Stimulated activated CD4-positive, alpha-beta T cell treated with anti-CD3 and anti-CD28 coated beads, Interleukin-12 subunit alpha, Interleukin-12 subunit beta, amount 100 ng/mL, for 24 hours (primary cell): ENCODE measurements at places on chromosomes 12 and 14.

DNA sequence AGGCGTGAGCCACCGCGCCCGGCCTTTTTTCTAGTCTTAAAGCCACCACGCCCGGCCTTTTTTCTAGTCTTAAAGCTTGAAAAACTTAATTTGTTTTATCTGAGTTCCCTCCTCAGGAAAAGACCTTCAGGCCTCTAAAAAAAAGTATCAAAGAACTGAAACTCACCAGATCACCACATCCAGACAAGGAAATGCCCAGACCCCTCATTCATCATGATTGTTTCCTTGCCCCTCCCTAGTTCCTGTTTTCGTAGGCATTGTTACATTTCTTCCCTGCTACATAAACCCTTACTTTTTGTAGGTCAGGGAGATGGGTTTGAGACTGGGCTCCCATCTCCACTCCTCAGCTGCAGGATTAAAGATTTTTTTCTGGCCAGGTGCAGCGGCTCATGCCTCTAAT is 21.1 kb upstream of the VWF start:
- DNase-seq: no peak

DNA sequence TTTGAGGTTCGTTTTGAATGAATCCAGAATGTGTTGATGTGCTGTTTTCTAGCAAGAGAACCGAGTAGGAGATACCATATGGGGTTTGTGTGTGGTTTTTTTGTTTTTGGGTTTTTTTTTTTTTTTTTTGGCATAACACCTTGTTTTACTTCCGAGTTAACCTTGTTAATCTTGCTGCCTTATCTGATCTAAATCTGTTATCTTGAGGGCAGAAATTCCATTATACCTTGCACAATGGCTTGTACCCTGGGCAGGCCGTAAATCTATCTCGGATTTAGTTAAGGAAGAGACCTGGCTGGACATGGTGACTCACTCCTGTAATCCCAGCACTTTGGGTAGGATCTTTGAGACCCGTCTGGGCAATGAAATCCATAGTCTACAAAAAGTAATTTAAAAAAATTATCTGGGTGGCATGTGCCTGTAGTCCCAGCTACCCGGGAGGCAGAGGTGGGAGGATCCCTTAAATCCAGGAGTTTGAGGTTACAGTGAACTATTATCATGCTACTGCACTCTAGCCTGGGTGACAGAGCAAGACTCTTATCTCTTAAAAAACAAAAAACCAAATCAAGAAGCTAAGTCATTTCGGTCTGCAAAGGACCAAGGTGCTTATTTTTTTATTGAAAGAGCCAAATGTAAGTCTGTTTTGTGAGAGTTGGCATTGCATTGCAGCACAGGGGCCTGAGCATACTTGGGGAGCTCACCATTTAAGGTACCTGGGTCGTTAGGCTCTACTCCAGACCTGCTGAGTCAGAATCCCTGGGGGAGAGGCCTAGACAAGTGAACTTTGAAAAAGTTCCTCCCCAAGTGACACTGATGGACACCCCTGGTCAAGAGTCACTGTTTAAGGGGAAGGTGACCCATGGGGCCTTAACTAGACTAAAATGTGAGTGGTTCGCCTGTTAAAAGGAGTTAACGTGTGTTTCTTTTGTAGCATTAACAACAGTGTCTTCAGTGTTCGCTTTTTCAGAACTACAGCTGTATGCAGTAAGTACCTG is 6.7 kb downstream of the DLST start:
- no peak for DNase-seq

DNA sequence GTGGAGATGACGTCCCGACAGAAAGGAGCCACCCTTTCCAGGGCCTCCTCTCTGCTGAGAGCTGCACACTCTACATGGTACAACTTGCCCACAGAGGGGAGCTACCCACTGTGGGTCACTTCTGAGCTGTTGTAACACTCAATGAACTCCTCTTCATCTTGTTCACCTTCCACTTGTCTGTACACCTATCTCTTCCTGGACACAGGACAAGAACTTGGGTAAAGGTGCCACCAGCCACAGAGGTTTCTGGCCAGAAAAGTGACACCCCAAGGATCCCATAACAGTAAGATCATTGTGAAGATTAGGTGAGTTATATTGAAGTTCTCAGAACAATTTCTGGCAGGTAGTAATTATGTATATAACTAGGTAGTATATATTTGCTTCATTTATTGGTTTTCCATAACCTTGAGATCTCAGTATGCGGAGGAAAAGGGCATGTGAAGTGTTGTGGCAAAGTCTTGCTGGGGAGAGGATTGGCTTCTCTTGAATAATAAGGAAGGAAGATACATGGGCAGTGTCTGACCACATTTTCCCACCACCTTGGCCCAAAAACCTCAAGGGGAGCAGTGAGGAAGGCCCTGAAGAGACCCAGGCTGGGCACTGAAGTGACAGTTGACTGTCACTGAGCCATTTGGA is 34.2 kb downstream of the KRT76 start:
- no peak for DNase-seq

GRCh38 chr12:13534645-13535398 is 338.3 kb downstream of the EMP1 start:
- peak; percentile 30 for DNase-seq

DNA sequence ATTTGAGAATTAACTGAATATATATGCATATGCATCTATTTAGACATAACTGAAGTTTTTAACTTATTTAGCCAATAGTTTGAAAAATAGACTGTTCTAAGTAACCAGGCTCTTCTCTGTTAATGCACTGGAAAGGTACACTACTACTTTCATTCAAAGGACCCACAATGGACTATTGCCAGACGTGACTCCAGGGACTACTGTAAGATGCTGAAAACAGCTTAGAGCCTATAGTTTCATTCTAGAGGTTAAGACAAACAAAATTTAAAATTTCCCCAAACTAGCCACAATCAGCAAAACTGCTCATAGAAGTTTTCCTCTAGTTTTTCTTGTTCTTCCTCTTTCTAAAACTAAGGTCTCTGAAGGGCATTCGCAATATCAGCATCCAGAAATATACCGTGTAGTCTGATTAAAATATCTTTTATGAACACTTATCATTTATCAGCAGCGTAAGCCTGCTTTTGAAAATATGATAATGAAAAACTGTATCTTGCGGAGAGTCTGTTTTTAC is 10.4 kb downstream of the APPL2 start:
- no peak for DNase-seq

DNA sequence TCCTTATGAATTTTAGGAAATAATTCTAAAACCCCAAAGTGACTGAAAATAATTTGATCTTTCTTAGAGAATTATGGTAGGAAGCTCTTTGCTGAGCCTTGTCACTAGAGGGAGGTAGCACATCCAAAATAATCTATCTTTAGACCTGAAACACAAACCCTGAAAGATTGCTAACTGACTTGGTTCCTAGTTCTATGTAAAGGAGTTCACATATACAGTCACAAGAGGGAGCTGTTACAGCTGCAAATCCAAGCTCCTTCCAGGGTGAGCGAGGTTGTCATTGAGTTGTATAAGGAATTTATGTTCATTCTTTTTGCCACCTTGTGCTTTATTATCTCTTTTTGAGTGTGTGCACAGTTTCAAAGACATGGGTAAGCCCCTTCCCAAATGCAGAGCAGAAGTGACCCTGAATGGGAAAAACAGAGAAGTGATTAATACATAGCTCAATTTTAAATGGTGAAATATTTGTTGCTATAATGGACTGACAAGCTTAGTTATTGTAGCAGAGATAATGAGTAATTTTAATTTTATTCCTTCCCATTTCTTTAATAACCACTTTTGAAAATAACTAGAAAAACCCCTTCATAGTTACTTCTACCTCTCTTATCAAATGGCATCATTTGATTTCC is 387.9 kb downstream of the DAD1 start:
- no peak for DNase-seq

DNA sequence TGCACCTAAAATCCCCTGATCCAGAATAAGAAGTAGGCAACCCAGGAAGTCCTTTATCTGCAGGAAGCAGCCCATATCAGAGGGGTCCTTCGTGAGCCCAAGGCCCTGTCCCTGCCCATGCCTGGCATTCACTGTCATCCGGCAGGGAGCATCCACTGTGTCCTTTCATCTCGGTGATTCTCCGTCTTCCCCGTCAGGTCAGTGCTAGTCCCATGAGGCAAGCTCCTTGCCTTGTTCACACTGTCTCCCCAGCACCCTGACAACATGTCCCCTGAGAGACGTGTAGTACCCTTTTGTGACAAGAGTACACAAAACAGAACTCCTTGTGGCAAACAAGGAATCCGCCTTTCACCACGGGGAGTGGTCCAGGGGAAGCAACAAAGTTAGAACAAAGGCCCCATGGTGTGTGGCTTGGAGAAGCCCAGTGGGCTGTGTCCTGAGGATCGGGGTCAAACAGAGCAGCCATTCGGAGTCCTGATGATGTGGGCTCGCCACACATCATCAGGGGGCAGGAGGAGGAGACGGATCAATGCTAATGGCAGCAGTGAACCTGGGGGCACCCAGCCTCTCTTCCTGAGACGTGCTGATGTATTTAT is 112.1 kb downstream of the DICER1 start:
- no peak for DNase-seq

GRCh38 chr12:88579161-88579517 is 1.1 kb downstream of the KITLG start:
- no peak for DNase-seq

- no peak for DNase-seq
Measured at GRCh38 chr12:9075138-9075535, 40.6 kb downstream of the A2M start.

DNA sequence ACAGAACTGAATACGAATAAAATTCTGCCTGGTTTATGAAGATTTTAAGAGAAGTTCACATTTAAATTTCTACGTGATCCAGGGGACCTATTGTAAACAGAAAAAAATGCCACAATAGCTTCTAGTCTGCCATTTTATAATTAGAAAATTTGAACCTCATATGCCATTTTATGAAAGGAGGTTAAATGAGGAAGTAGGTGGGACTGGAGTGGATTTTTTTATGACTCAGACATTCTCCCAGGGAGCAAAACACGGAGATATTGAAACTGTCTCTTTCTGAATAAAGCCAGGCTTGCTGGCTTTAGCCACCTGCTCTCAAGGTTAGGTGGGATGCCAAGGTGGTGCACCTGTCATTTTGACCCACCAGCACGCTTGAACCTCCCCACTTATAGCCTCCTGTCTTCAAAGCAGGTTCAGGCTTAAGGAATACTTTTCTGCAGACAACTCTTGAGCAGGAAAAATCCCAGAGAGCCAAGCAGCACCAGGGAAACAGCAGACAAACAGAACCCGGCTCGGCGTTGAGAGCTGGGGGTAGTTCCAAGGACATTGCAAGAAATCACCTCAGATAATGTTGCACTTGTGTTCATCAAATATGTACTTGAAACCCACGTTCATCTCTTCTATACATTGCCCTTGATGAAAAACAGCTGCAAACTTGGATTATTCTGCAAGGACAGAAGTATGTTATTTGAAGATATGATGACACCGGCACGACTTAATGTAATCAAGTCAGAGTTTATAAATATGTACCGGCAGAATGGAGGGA is 203.7 kb downstream of the PPM1H start:
- no peak for DNase-seq

- DNase-seq: no peak
Measured at GRCh38 chr14:85079842-85080730, 449.9 kb upstream of the FLRT2 start.

- no peak for DNase-seq
Measured at GRCh38 chr12:58537278-58537677, 383.0 kb downstream of the LRIG3 start.

DNA sequence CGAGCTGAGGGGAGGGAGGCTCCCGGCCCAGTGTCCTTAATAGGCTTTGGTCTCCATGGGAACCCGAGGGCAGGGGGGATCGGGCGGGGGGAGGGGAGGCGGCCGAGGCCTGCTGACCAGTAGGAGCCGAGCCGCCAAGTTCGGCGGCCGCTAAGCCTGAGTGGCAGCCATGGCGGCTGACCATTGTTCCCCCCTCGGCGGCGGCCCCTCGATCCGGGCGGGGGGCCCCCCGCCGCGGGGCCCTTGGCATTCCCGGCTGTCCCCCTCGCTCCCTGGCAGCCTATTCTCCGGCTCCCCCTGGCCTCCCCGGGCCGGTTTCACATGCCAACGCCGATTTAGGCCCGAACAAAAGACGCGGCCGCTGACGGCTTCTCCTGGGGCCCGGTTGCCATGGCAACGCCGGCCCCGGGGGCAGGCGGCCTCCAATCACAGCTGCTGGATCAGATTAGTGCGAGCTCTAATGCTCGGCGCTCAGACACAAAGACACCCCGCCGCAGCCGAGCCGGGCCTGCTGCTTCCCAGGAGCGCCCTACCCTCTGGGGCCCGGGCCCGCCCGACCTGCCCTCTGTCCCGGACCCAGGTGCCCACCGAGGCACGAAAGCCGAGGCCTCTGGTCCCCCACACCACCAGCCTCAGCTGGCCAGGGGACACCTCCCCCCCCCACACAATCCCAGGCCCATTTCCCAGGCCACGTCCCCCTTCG is 7.3 kb downstream of the MSI1 start:
- no peak for DNase-seq

DNA sequence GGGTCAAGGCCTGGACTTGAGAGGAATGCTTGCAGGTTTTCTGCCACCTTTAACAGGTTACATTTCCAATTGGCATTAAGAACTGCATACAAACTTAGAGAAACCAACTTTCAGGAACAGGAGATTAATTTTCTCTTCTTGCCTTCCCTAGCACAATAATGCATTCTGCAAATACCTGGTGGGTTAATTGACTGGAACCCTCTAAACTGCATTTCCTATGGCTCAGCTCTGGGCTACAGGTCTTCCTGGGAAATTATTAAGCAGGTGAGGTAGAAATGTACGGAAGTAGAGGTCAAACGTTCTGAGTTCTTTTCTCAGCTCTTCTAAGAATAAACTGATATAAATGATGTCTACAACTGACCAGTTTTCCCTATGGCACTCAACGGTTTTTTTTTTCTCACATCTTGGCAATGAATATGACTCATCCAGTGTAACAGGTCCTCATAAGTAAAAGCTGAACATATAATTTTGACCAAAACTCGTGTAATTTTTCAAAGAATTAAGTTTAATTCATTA is 144.9 kb upstream of the PELI2 start:
- no peak for DNase-seq

DNA sequence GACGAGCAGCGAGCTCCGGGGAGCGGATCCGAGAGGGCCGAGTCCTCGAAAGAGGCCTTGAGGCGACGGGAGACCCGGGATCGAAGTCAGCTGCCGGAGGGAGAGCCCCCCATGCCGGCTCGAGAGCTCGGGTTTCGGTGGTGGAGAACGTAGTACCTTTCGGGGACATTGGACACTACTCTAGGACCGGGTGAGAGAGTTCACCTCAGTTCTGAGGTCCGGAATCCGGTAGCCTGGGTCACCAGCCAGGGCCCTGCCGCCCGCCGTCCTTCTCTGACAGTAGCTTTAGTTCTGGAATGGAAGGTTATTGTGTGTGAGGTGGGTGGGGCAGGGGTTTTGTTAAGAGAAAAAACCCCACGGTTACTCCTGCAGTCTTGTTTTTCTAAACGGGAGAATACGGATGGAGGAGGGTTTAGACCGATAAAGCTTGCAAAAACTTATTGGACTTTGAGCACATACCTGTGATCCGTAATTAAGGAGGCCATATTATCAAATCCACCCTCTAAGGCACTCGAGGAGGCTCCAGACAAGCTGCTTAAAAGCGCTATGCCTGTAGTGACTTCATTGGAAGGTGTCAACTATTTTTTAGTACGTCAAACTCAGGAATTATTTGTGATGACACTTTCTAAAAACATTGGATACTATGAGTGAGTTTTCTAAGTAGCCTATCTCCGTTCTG is 765 bp downstream of the SCYL2 start:
- no peak for DNase-seq
